NCI-H774 (cell line): ENCODE measurements at places on chromosomes 7 and 10.

DNA sequence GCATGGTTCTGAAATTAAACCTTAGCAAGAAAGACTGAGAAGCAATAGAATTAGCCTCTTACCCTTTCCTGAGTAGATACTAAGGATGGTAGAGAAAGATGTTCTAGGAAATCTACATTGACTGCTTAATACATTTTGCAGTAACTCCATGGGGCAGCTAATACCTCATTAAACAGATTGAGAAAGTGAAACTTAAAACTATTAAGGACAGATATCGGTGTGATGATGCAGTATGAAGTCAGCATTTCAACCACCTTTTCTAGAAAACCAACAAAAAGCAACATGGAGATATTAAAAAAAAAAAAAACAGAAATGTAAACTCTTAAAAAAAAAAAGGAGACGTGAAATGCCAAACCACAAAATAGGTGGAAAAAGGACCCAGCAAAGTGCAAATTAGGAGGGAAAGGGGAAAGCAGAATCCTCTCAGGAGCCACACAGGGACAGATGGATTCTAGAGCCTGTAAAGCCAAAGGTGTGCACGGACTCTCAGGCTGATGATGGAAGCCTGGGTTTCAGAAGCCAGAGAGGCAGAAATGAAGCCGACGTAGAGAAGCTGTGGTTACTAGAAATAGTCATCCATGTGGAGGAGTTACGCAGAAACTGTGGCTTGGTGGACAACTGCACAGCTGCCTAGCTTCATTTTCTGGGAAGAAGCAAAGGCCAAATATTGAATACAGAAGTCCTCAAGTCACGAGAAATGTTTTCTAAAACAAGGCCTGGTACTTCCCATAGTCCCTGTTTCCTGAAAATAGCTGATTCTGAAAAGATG lies 38.1 kb upstream of the GPR141 start:
- DNase-seq: no peak

GRCh38 chr10:95513941-95514392 lies 47.2 kb downstream of the SORBS1 start:
- no peak for DNase-seq

GRCh38 chr7:24756545-24757352 lies 515 bp downstream of the GSDME start:
- DNase-seq: no peak

- DNase-seq: no peak
These were observed 48.4 kb upstream of the TRIM8 start for GRCh38 chr10:102595897-102596296.

DNA sequence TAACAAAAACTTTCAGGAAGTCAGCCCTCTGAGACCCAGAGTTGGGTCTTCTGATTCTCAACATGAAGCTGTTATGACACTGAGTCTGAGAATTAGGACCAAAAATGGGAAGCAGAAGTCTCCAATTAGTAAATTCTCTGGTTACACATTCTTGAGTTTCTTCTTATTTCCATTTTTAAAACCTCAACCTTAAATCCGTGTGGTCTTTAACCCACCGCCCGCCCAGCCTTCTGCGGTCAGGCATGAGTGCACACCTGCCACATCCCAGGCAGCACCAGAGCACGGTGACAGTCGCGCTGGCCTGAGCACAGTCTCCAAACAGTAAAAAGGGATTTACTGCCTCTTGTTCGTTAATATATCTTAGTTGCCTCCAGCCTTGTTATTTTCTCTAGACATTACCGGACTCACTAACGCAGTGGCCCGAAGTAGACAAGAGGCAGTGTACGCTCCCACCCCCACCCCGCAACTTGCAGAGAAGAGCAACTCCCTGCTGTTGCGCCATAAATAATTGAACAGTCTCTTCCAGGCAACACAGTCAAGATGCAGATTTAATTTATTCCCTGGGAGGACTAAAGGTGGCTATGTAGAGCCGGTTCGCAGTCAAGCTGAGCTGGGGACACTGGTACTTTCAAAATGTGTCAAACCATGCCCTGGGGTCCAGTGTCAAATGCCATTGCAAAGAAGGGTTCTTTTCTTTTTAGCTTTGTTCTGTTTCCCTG lies 147.0 kb upstream of the CELF2 start:
- DNase-seq: no peak

DNA sequence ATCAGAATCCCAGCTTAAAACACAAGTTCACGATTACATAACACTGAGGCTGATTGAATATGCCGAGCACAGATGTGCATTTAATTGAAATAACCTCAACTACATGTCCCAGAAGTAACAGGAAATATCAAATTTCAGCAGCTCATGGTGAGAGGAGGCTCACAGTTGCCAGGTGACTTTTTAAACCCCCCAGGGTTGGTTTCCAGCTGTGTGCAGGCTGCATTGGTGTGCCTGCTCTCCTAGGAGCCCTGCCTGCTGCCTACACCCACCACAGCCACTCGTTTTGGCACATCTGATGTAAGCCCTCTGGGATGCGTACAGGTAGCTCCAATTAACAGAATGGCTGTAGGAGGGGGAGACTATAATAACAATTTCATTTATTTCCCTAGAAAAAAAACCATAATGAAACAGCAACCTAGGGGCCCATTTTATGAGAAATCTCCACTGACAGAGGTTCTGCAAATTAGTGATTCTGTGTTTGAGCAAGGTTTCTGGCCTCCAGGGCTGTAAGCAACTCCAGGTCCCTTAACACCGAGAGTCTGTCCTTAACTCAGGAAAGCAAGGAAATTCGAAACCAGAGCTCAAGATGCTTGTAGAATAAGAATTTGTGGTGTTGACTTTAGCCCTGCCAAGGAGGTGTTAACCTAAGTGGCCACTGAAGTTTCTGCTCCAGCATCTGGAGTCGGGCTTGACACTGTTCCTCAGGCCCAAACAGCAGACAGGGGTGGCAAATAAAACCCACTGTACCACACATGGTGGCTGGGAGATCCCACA lies 161.9 kb downstream of the BMPER start:
- no peak for DNase-seq

- DNase-seq: no peak
These were observed 210.3 kb upstream of the GPR26 start for GRCh38 chr10:123455861-123456260.
